ENCODE measurements at places on chromosomes 3 and 15.

GRCh38 chr3:104628185-104628789 lies 738.4 kb upstream of the ALCAM start:
- no peak for DNase-seq

DNA sequence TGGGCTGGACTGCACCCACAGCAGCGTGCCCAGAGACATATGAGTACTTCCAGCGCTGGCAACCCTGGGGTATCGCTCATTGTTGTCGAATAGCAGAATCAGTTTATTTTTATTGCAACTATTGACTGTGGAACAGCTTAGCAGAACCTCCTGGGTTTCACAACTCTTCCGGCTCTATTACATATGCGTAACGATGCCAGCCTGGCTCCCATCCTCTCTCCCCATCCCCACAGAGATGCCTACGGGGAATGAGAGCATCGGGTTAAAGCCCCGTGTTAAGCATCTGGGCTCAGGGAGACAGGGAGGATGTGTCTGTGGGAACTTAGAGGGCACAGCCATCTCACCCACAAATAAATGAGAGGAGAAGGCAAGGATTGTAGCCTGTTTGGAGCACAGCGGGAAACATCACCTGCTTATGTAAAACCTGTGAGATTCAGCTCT lies 76.6 kb upstream of the DLG1 start:
- DNase-seq = no peak

DNA sequence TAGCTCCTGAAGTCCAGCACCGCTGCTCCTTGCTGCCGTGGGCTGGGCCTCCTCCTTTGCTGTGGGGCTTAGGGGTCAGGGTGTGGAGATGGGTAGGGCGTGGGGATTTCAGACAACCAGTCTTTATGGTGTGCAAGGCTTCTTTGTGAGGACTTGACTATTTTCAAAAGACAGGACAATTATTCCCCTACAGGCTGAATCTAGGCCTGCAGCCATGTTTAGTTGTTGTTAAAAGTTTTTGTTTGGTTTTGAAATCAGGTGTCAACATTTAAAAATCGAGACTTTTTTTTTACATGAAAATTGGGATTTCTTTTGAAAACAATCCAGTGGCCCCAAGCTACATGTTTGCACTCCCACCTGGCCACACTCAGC lies 10.6 kb downstream of the RPL32 start:
- DNase-seq = no peak

DNA sequence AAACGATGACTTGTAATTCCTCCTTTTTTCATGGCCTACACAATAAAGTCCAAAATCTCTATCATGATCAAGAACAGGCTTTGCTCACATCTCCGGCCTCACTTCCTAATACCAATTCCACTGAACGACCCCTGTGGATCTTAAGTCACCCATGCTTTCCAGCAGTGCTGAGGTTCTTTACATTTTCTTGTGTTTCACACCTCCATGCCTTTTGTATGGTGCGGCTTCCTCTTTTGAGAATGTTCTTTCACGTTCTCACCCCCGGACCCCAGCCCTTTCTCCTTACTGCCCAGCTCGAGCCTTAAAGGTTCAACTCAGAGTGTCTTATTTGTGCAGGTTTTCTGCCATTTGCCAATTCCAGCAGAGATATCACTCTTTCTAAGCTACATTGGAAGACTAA lies 70.1 kb downstream of the CSNK1G1 start:
- no peak for DNase-seq

GRCh38 chr15:70308735-70309434 lies 211.2 kb upstream of the TLE3 start:
- no peak for DNase-seq

DNA sequence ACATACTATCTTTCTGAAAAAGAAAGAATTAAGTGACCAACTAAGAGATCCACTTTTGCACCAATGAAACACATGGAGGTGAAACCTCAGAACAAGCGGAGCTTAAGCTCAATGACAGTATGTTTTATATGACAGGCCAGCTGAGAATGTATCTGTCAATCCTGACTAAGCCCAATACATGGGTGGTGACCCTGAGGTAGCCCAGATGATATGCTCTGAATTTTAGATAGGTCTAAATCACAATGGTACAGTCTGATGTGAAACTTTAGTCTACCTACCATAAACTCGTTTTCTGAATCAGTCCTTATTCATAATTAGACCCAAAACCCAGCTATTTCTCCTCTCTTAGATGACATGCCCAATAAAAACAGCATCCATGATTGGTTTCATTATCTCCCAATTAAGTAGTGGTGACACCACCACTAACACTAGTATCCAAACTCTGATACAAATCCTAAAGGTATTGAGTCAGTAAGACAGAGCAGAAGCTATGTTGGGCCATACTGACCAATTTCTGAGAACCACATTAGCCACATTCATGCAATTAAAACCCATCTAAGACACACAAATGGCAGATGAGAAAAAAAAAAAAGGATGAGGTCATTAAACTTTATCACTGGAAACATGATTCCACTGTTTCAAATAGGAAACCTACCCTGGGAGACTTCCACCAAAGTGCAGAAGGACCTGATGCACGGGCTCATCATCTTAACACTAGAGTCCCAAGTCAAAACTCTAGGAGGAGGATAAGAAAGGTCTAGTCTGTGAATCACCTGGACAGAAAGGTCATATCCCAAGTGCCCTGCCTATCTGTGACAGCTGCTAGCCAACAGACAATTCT lies 20.6 kb downstream of the CMTM6 start:
- no peak for DNase-seq

GRCh38 chr3:107208100-107208499 lies 169.1 kb upstream of the CCDC54 start:
- no peak for DNase-seq

- no peak for DNase-seq
These were observed 44.8 kb downstream of the ANP32A start for GRCh38 chr15:68775671-68776476.

DNA sequence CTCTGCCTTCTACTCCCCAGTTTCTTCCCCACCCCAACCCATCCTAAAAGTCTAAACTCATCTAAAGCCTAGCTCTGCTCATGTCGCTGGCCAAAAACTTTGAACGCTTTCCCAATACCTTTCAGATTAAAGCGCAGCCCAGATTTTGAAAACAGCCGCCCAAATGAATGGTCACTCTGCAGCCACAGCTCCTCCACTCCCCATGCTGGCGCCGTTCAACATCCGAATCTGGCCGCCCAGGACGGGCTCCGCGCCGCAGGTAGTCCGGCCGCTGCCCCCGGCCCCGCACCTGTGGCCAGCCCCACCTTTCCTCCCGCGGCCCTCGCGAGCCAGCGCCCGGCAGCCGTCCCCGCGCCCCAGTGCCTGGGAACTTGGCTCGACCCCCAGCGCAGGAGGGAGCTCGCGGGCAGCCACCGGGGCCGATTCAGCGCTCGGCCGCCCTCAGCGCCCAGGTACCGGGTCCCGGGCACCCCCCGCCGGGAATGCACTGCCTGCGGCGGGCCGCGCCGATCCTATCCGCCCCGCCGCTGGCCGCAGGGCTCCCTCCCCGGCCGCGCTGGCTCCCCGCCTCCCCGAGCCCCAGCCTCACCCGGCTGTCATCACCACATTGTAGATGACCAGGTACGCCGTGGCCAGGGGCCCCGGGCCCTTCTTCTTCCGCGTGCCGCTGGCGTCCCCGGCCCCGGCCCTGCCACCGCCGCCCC lies 417 bp downstream of the HACD2 start:
- no peak for DNase-seq

DNA sequence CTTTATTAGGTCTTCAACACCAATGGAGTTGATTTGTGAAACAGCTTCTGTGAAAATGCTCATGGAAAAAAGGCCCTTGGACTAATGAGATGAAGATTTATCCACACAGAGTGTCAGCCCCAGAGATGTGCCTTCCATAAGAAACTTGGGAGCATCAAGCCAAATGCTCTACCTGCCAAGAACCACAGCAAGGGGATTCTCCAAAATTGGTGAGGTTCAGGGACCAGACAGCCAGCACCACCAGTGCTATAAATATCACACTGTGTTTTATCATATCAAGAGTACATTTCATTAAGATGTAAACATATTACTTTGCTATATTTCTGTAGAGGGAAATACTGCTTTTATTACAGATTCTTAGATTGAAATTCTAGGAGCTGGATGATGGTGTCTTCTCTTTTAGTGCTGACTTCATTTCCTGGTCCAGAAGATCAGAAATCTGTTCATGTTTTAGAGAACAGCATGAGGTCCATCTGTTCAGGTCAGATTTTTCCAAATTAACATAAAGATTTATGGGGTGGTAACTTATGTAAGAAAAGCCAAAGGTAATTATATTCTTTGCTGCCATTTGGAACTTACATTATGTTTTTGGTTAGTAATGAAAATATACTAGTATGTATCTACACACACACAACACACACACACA lies 17.7 kb downstream of the SLC35G2 start:
- no peak for DNase-seq

GRCh38 chr3:197753263-197753662 lies 3.6 kb downstream of the FYTTD1 start:
- no peak for DNase-seq

- DNase-seq = no peak
These were observed 14.1 kb downstream of the HERC1 start for GRCh38 chr15:63819645-63820044.

- DNase-seq = no peak
These were observed 296.0 kb upstream of the MDFIC2 start for GRCh38 chr3:70608434-70608833.

DNA sequence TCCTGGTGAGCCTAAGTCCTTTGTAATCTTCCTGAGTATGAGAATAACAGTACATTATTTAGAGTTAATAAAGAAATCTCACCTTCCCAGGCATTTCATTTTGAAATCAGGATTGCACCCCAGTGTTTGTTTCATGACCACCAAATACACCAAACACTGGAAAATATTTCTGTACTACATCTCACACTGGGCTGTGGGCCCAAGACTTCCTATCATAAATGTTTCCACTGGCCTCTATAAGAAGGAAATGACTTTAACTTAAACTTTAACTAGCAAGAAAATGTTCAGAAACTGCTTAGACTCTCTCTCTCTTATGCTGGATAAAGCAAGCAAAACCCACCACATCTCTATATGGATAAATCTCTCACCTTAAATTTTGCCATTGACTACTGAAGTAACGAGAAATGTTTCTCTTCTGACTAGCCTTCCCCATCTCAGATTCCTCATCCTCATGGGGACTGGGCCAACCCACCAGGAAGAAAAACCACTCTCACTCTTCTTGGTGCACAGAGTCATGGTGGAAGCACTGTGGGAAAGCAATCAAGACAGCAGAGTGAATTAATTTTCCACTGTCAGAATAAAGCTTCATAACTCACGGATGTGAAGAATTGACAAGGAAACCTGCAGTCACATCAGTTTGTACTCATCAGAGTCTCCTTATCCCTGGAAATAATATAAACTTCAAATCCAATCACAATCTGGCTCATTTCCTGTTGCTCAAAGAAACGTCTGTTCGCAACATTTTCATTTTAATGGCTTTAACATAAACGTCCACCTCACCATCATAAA lies 859.6 kb downstream of the EPHA3 start:
- DNase-seq = no peak

Data from activated CD8-positive, alpha-beta memory T cell treated with anti-CD3 and anti-CD28 coated beads for 1 hour (primary cell).